ENCODE measurements at places on chromosomes 7 and 10.

DNA sequence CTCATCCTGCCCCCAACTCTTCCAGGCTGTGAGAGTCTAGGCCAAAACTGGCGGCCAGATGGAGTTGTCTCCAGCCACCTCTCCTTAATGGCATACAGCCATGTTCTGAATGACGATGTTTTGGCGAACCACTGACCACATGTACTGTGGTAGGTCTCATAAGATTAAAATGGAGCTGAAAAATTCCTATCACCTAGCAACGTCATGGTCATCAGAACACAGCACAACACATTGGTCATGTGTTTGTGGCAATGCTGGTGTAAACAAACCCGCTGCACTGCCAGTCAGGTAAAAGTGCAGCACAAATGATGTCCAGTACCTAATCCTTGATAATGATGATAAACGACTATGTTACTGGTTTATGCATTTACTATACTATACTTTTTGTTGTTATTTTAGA lies 290.0 kb upstream of the MKI67 start:
- H3K36me3 ChIP-seq = no peaks in the 10 kb centered on the region
- H3K27me3 ChIP-seq = no peaks in the 10 kb centered on the region
- H3K4me1 ChIP-seq = no peaks in the 10 kb centered on the region
- no peak overlapping the region for H3K4me3 ChIP-seq
- no peak overlapping the region for H3K27ac ChIP-seq
- no peak for DNase-seq

DNA sequence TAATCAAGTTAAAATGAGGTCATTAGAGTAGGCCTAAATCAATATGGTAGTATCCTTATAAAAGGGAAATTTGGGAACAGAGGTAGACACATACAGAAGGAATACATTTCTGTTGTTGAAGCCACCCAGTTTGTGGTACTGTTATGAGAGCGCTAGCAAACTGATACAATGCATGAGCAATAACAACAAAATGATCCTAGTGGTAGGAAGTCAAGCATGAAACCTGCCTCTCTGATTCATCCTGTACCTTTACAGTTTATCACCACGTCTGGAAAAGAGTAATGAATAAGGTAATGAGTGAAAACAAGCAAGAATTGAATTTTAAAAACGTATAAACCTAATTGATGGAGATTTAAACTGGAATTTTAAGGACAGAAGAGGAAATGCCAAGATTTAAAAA lies 217.2 kb downstream of the PCLO start:
- DNase-seq = no peak
- H3K4me1 ChIP-seq = no peaks in the 10 kb centered on the region
- H3K36me3 ChIP-seq = no peaks in the 10 kb centered on the region
- no peak overlapping the region for H3K4me3 ChIP-seq
- no peaks in the 10 kb centered on the region for H3K27me3 ChIP-seq

DNA sequence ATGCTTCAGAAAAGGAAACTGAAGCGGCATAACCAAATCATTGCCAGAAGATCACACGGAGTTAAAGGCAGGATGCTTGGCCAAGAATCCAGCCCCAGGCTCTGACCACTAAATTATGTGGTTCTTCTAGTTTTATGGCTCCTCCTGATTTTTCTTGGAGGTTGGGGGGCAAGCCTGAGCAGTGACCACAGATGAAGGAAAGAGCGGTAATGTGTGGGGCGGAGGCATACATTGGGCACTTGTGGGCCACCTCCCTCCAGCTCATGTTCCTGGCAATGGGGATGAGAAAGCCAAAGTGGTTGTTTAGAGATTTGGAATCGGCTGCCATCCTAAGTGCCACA lies 3.2 kb downstream of the TRPV6 start:
- H3K4me1 ChIP-seq = no peaks in the 10 kb centered on the region
- no peak overlapping the region for H3K27ac ChIP-seq
- no peaks in the 10 kb centered on the region for H3K36me3 ChIP-seq

- no peak overlapping the region for H3K27ac ChIP-seq
- no peak for DNase-seq
- H3K36me3 ChIP-seq = no peaks in the 10 kb centered on the region
- H3K4me3 ChIP-seq = no peak overlapping the region
Measured at GRCh38 chr10:76631884-76632766, 1005.5 kb downstream of the KCNMA1 start.

GRCh38 chr10:27153845-27154193 lies 365 bp downstream of the YME1L1 start:
- peaks cover 12% of the 10 kb centered on the region for H3K4me1 ChIP-seq
- peaks cover 10% of the 10 kb centered on the region for H3K36me3 ChIP-seq

- no peaks in the 10 kb centered on the region for H3K27me3 ChIP-seq
- DNase-seq = peak; percentile 93
- no peak overlapping the region for H3K4me3 ChIP-seq
- H3K36me3 ChIP-seq = peaks cover 77% of the 10 kb centered on the region
Measured at GRCh38 chr7:50359995-50360925, 55.7 kb downstream of the IKZF1 start.

DNA sequence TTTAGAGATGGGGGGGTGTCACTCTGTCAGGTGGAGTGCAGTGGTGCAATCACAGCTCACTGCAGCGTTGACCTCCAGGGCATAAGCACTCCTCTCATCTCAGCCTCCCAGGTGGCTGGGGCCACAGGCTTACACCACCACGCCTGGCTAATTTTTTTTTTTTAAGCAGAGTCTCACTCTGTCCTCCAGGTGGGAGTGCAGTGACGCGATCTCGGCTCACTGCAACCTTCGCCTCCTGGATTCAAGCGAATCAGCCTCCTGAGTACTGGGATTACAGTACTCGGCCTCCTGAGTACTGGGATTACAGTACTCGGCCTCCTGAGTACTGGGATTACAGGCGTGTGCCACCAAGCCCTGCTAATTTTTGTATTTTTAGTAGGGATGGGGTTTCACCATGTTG lies 23.6 kb upstream of the PPIA start:
- H3K36me3 ChIP-seq = no peaks in the 10 kb centered on the region
- DNase-seq = no peak
- no peak overlapping the region for H3K4me3 ChIP-seq
- peaks cover 4% of the 10 kb centered on the region for H3K27me3 ChIP-seq
- no peak overlapping the region for H3K27ac ChIP-seq
- no peaks in the 10 kb centered on the region for H3K4me1 ChIP-seq

- no peak for DNase-seq
- no peaks in the 10 kb centered on the region for H3K4me1 ChIP-seq
- H3K36me3 ChIP-seq = no peaks in the 10 kb centered on the region
- no peaks in the 10 kb centered on the region for H3K27me3 ChIP-seq
- H3K4me3 ChIP-seq = no peak overlapping the region
Measured at GRCh38 chr10:86313621-86314041, 53.0 kb downstream of the GRID1 start.

GRCh38 chr10:77590344-77591237 lies 47.0 kb downstream of the KCNMA1 start:
- no peaks in the 10 kb centered on the region for H3K27me3 ChIP-seq
- H3K4me1 ChIP-seq = no peaks in the 10 kb centered on the region
- no peaks in the 10 kb centered on the region for H3K36me3 ChIP-seq
- H3K27ac ChIP-seq = no peak overlapping the region

DNA sequence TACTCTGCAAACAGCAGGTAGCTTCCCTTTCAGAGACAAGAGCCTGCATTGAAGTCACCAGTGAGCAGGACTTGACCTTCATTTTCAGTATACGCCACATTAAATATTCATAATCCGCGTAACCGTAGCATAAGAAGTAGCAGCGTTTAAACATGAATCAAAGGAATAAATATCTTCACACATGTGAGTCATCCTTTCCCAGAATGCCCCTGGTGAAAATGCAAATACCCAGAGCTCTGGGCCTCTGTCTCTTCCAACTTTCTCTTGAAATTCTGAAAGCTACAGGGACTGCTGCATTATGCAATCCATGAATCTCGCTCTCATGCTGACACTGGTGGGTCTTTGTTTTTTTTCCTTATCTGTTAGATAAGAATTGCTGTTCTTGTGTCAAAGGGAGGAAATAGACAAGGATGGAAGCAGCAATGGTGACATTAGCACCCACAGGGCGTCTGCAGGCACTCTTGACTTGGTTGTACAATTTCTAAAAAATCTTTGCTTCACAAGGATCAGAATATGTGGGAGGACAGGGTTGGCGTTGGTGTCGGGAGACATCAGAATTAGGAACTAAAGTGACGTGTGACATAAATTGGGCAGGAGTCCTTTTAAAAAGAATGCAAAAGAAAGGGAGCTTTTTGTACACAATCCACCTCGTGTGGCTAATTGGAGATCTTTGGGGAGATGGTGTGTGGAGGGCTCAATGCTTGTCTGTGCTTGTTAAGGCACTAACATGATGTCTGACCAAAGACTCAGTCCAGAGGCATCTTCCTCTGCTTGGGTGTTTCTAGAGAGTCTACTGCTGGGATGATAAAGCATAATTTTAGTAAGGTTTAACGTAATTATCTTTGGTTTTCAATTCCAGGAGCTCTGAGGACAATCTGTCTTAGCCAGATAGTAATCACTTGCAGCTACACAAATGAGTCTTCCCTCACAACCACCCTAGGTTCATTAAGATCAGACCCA lies 390.3 kb downstream of the KCNMA1 start:
- no peak overlapping the region for H3K4me3 ChIP-seq
- H3K4me1 ChIP-seq = no peaks in the 10 kb centered on the region
- no peak for DNase-seq

GRCh38 chr7:47852330-47853245 lies 95.7 kb downstream of the PKD1L1 start:
- no peak overlapping the region for H3K4me3 ChIP-seq
- H3K27ac ChIP-seq = no peak overlapping the region
- H3K36me3 ChIP-seq = no peaks in the 10 kb centered on the region
- DNase-seq = no peak
- no peaks in the 10 kb centered on the region for H3K27me3 ChIP-seq
- no peaks in the 10 kb centered on the region for H3K4me1 ChIP-seq

DNA sequence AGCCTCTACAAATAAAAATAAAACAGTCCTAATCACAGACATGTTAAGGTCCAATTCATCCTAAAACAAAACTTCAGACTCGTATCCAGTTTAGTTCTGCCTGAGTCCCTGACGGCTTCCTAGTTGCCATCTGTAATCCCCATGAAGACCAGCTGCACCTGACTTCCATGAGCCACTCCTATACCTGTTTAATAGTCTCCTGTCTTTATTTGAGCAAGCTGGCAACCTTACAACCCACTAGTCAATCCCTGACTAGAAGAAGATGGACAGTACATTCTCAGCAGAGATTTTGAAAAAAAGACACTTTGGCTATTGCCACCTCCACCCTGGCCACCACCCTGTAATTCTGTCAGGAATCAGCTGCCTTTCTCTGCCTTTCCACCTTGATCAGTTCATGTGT lies 197.7 kb downstream of the HIBADH start:
- no peak for DNase-seq
- H3K36me3 ChIP-seq = no peaks in the 10 kb centered on the region

- H3K4me1 ChIP-seq = peaks cover 10% of the 10 kb centered on the region
- peaks cover 6% of the 10 kb centered on the region for H3K36me3 ChIP-seq
Measured at GRCh38 chr7:101094791-101095375, 9.6 kb downstream of the TRIM56 start.

- H3K27ac ChIP-seq = no peak overlapping the region
- no peaks in the 10 kb centered on the region for H3K36me3 ChIP-seq
- peaks cover 19% of the 10 kb centered on the region for H3K27me3 ChIP-seq
- H3K4me3 ChIP-seq = peak overlapping the region; percentile 64
- peak; percentile 46 for DNase-seq
Measured at GRCh38 chr10:8044908-8045725, 9.4 kb upstream of the GATA3 start.

DNA sequence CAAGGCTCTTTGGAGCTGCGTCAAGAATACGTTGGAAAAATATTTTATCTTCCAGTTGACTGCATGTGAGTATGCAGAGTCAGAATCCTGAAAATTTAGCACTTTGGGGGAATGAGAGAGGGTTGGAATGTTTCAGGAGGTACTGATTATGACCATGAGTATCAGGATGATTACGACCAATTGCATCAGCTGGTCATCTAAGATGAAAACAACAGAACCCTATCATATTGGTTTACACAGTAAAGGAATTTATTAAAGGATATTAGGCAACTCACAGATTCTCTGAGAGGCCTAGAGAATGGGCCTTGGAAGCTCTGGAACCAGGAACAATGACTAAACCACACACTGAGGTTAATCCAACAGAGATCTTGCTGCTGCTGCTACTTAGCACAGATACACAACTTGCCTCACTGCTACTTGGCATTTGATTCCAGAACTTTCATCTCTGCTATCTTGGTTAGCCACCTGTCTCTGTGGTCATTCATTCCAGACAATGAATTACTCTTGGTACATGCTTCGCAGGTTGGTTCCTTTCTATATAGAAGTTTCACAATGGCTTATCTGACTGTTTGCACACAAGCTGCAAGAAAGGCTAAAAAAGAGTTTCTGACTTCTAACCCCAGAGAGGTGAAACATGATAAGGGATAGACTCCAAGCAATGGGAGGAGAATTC lies 68.0 kb upstream of the CTTNBP2 start:
- no peaks in the 10 kb centered on the region for H3K27me3 ChIP-seq
- H3K27ac ChIP-seq = no peak overlapping the region
- no peaks in the 10 kb centered on the region for H3K36me3 ChIP-seq
- no peak for DNase-seq

GRCh38 chr7:96952974-96953391 lies 52.4 kb upstream of the DLX6 start:
- no peak for DNase-seq
- H3K27me3 ChIP-seq = no peaks in the 10 kb centered on the region
- no peaks in the 10 kb centered on the region for H3K4me1 ChIP-seq
- H3K36me3 ChIP-seq = no peaks in the 10 kb centered on the region

GRCh38 chr7:101386558-101387231 lies 24.0 kb downstream of the COL26A1 start:
- H3K4me1 ChIP-seq = peaks cover 8% of the 10 kb centered on the region
- H3K27me3 ChIP-seq = peaks cover 20% of the 10 kb centered on the region
- no peak overlapping the region for H3K4me3 ChIP-seq
- H3K27ac ChIP-seq = no peak overlapping the region
- no peak for DNase-seq
- no peaks in the 10 kb centered on the region for H3K36me3 ChIP-seq

DNA sequence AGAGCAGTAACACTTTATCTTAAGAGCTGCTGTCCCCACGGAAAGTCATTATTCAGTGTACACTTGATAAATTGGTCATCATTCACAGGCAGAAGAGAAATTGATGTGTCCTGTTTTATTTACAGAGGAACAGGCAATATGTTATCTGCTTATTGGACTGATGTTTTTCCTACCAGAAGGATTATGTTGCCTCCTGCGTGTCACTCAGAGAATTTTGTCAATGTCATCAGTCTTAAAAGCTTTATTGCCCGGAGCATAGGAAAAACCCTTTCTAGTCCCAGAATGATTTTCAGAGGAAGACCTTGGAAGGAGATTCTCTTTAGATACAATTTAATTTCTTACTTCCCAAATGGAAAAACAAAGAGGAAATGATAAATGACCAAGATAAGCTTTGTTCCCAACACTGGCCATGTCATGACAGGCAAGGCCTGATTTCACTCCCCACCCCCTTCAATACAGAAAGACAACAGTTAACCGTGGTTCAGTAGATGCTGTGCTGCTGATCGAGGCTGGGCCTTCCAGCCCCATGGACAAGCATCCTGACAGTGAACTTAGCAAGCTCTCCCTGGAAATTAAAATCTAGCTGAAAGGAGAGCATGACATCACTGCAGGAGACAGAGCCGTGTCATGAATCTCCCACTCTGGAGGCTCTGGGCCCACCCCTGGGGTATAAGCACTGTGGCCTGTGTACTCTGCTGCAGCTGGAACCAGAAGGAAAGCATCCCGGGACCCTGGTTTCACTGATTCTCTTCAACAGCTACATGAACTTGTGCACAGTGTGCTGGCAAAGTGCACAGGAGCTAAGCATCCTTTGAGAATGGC lies 118.8 kb upstream of the LYZL2 start:
- no peak overlapping the region for H3K4me3 ChIP-seq
- no peaks in the 10 kb centered on the region for H3K27me3 ChIP-seq
- no peak overlapping the region for H3K27ac ChIP-seq

GRCh38 chr7:44920119-44920518 lies 34.8 kb upstream of the PURB start:
- H3K27ac ChIP-seq = no peak overlapping the region
- H3K4me3 ChIP-seq = no peak overlapping the region
- H3K4me1 ChIP-seq = peaks cover 2% of the 10 kb centered on the region
- H3K27me3 ChIP-seq = no peaks in the 10 kb centered on the region

Data from T-cell (primary cell).